Cardiac muscle cell (in vitro differentiated cells and primary cell): ENCODE measurements at places on chromosomes 6 and 20. TPM values are rescaled to one million over a fixed set of nuclear protein-coding genes. Genes with fewer than 3 reads are reported as not detected.

DNA sequence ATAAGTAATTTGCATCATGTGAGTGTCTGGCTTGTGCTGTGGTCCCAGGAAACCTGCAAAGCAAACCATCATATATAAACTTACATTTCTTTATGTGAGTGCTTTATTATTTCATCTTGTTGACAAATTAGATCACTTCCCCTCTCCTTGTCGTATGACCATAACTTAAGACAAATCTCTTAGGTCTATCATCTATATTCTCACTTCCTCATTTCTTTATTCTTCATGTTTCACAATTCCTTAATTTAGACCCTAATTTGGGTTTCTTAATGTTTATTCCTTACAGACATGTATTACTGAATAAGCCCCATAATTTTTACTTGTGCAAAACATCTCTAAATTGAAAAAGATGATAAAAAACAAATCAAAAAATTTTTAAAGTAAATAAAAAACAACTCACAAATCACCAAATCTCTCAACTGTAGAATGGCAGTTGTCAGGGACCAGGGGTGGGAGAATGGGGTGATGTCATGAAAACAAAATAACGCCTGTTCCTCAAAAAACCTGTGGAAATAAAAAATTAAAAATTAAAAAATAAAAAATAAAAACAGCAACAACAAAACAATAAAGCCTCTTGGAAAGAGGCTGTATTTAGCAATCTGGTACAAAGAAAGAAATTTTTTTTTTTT lies 49.5 kb upstream of the FBXO30 start:
- no peak overlapping the region for H3K27ac ChIP-seq
- no peaks in the 10 kb centered on the region for H3K27me3 ChIP-seq
- no peak overlapping the region for H3K4me3 ChIP-seq
- DNase-seq: no peak
- H3K4me1 ChIP-seq: peaks cover 11% of the 10 kb centered on the region
- H3K36me3 ChIP-seq: no peaks in the 10 kb centered on the region

- H3K4me1 ChIP-seq: no peaks in the 10 kb centered on the region
- H3K4me3 ChIP-seq: no peak overlapping the region
- H3K36me3 ChIP-seq: no peaks in the 10 kb centered on the region
- no peaks in the 10 kb centered on the region for H3K27me3 ChIP-seq
- DNase-seq: no peak
- H3K27ac ChIP-seq: no peak overlapping the region
These were observed 52.0 kb upstream of the FYN start for GRCh38 chr6:111925296-111925695.

GRCh38 chr20:60579941-60580515 lies 621.8 kb downstream of the CDH26 start:
- H3K4me3 ChIP-seq: no peak overlapping the region
- no peaks in the 10 kb centered on the region for H3K4me1 ChIP-seq
- H3K27me3 ChIP-seq: no peaks in the 10 kb centered on the region
- H3K36me3 ChIP-seq: no peaks in the 10 kb centered on the region
- no peak for DNase-seq

RIPPLY2 gene
- total RNA-seq: 0.35 and 0.45 TPM in 2 replicates

BEND3 gene
- total RNA-seq: 6.8 and 7.7 TPM in 2 replicates
